ENCODE measurements at places on chromosomes 11 and 22.

DNA sequence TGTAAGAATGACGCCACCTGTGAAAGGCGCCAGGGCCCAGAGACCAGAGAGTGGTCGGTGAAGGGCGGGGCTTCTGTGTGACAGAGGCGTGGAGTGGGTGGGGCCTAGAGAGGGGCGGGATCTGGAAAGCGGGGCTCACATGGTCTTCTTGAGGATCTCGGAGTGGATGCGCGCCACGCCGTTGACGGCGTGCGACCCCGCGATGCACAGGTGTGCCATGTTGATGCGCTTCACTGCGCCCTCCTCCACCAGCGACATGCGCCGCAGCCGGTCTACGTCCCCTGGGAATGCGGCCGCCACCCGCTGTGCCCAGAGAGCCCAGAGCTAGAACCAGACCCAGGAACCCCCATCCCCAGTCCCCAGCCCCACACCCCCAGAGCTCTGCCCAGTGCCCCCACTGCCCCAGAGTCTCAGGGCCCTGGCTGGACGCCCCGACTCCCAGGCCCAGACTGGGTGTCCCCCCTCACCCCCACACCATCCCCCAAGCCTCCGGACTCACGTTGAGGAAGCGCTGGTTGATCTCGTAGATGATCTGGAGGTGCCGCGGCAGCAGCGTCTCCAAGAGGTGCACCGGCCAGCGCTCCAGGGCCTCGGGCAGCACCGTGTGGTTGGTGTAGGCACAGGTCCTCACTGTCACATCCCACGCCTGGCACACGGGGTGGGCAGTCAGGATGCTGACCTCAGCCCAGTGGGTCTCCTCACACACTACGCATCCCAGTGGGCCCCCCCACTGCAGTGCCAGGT is 6.2 kb downstream of the PYGM start:
- no peak for DNase-seq

- no peak for DNase-seq
These were observed 100.9 kb downstream of the SYN3 start for GRCh38 chr22:32957200-32957803.

- peak; percentile 78 for DNase-seq
These were observed 128.2 kb downstream of the SGSM3 start for GRCh38 chr22:40498420-40499208.

GRCh38 chr22:39135092-39135896 is 17.2 kb downstream of the CBX7 start:
- no peak for DNase-seq

DNA sequence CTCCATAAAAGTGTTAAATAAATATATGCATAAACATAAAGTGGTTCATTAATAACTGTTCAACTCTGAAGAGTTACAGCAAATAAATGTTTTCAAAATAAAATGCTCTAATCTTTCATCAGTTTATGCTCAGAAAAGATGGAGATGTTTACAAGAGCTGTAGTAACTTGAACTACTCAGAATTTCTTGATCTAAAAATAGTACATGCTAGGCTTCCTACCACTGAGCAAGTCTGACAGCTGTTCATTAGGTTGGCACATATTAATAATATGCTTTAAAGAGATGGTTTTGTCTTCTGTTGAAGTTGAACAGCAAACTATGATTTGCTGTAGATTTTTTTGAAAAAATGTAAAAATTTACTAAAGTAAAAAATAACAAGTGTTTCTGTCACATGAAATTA is 10.8 kb upstream of the SLN start:
- DNase-seq, result no peak

DNA sequence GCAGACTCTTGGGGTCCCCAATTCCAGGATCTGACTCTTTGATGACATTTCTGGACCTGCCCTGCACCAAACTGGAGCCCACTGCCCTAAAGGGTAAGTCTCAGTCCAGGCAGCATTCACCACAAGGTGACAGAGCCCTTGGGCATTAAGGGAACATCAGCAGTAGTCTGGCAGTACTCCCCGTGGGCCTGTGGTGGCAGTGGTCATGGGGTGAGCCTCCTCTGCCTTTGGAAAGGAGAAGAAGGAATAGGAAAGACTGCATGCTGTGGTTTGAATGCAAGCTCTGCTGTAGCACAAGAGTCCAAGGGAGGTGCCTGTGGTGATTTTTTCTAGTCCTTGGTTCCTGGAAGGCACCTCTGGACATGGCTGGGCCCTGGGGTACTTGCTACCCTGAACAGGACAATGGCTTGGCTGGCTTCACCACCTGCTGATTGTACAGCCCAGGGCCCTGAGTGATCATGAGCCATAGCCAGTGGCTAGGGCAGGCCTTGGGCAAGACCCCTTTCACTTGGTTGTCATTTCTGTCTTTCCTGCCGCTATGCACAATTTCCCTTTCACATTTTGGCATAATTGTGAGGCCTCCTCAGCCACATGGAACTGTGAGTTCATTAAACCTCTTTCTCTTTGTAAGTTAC is 160.7 kb upstream of the GRIA4 start:
- no peak for DNase-seq

- DNase-seq, result no peak
These were observed 26.1 kb upstream of the CTSC start for GRCh38 chr11:88363648-88364065.

DNA sequence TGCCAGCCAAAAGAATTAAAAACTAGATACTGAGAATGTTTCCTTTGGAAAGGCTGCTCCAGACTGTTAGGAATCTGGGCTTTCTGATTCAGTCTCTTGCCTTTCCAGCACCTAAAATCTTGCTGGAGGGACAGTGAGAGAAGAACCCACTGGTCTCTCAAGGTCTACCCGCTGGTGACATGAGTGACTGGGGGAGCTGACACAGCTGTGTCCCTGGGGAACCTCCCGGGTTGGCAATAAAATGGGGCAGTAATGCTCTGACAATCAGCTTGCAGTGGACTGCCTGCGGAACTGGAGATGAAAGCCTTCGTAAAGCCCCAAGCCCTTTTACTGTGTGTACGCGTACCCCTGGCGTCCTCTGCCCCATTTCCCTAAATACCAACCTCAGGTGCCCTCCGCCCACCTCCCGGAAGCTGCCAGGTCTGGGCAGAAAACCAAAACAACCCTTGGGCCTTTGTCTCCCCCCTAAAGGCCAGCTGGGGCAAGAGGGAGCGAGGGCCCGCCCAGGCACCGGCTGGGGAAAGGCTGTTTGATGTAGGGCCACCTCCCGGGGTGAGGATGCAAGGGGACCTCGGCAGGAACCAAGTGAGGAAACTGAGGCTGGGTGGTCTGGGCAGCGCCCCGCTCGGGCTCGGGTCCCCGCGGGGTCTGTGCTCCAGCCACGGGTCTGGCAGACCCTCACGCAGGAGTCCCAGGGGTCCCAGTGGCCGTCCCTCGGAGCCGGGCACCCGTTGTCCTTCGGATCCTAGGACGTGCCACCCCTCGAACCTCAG is 741 bp downstream of the CARS1 start:
- no peak for DNase-seq

DNA sequence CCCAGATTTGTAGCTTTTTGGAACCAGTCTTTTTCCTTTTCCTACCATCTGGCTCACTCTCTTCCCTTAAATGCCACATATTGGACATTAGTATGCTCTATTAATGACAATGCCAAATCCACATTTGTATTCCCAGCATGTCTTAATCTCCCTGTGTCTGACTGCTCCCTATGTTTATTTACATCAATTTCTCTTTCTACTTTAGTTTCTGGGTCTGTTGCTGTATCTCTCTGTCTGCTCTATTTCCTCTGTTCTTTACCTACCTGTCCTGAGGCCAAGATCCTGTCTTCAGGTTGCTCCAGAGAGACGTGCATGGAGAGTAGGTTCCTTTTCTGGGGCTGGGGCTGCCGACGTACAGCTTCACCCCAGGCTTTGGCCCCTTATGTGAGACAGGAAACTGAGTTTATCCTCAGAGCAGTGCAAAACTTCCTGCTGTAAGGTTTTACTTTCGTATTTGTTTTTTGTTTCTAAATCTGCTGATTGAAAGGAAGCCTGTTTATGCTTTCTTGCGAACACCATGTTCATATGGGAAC is 25.6 kb downstream of the OR2AG2 start:
- DNase-seq, result no peak

DNA sequence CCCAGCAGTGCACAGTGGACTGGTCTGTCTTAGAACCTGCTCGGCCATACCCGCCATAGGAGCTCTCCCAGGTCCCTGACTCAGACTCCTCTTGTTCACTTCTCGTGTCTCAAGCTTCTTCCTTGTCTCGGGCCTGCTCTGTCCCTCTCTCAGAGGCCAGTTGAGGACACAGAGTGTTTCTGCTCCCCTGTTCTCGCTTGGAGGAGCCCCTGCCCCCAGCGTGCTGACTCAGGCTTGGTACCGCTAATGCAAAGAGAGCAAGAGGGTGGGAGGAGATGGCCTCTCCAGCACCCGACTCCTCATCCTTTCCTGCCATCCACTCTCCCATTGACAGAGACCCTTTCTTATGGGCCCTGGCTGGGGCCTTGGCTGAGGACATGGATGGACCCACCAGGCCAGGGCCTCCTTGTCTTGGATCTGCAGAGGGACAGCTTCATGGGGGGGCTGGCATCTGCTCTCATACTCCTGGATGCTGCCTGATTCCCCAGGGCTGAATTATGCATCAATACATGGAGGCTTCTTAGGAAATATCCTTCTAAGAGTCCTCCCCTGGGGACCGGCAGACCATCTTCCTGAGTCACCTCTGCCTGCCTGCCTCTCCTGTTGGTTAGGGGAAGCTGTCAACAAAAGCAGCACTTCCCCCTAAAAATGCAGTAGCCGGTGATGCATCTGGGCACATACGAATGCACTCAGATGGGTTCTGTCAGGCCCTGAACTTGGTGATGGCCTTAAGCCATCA is 15.9 kb downstream of the TSPAN18 start:
- no peak for DNase-seq

- DNase-seq, result no peak
These were observed 3.7 kb upstream of the MS4A2 start for GRCh38 chr11:60084631-60085273.

DNA sequence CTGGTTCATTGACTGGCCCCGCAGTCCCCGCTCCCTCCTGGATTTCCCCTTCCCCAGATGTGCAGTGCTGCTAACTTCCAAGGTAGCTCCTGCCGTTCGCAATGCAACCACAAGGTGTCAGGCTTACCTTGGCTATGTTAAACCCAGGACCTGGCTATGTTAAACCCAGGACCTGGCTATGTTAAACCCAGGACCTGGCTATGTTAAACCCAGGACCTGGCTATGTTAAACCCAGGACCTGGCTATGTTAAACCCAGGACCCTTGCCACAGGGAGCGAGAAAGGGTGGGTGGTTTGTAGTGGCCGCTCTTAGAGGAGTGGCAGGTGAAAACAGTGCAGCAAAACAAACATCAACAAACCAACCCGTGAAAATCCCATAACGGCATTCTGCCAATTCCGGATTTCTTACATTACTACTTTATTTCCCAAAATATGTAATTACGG is 2.9 kb upstream of the ADAMTS8 start:
- DNase-seq, result no peak

- DNase-seq, result no peak
These were observed 5.0 kb downstream of the MICALL1 start for GRCh38 chr22:37910890-37911672.

DNA sequence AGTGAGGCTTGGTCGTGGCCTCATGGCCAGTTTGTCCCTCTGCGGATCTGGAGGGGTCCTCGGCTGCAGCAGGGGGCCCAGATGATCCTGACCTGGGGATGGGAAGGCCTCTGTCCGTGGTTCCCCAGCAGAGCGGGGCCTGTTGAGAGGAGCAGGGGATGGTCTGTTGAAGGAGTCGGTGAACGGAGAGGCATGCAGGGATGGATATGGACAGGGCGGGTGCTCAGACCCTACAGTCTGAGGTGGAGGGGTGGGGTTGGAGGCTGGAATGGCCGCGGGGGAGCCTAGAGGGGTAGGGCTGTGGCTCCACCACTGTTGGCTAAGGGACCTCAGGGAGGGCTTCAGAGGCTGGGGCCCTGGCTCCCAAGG is 33.8 kb downstream of the RTN4R start:
- DNase-seq, result no peak

- DNase-seq, result no peak
These were observed 112.1 kb upstream of the ANO1 start for GRCh38 chr11:69965821-69966582.

DNA sequence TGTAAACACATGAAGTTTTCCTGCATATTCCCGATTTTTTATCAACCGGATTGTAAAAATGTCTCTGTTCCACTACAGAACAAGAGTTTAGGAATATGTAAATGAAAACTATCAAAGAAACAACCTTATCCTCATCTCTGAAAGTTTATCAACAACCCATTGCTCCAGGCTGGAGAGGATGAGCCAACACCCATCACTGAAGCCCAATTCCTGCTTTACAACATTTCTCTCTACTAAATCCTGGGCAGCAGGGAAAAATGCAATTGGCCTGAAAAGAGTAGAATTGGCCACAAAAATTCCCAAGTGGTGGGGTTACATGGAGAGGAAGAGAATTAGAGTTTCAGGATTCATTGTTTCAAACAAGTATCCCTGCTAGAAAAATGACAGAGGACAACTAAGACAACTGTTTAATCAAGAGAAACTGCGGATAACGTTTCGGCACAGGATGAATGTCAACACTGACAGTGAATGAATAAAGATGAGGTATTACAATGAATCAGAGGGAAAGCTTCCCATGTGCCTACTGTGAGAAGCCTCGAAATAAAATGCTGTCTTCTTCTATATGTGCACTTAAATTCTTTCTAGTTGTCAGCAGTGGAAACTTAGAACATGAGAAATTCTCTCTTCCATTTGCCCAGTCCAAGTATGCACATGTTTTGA is 317.3 kb upstream of the ANO3 start:
- DNase-seq, result no peak

GRCh38 chr11:10287140-10287539 is 6.9 kb downstream of the SBF2 start:
- DNase-seq, result no peak

- no peak for DNase-seq
These were observed 156.4 kb upstream of the TBCEL start for GRCh38 chr11:120867531-120867930.

DNA sequence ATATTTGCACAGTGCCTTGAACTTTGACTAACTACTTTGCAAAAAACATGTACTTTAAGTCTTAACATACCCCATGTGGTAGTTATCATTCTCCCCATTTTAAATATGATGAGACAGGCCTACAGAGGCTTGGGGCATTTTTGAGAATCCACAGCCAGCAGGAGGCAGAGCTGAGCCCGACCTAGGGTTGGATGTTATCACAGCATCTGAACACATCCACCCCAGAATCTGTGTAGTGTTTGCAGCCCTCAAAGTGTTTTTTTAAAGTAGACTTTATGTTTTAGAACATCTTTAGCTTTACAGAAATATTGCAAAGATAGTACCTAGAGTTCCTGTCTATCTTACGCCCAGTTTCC is 17.6 kb downstream of the OTOG start:
- no peak for DNase-seq

- DNase-seq, result no peak
These were observed 242.1 kb downstream of the LUZP2 start for GRCh38 chr11:24738972-24739371.
